ENCODE measurements at places on chromosomes 1 and 21.

DNA sequence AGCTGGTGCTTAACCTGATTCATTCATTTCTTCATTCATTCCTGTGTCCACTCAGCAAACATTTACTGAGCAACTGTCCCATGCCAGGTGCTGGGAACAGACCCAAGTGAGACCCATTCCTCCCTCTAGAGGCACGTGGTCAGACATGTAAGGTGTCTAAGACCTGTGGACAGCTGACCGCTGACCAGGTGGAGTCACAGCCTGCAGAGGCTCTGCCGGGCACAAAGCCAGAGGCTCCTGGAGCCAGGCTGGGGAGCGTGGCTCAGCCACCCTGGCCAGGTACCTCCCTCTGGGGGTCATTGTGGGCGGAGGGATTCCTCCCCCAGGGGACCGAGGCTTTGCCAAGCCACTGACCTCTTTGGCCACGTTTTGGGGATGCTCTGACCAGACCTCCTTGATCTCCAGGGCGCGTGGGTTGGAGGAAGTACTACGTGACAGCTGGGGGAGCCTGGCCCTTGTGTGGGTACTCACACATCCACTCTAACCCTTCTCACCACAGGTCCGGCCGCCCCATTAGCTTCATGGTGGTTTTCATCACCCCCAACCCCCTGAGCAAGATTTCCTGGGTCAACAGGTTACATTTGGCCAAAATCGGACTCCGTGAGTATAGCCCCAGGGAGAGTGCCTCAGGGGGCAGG, 100.3 kb downstream of the ARHGEF10L start:
- DNase-seq = no peak

- no peak for DNase-seq
These were observed 2.0 kb upstream of the TTC24 start for GRCh38 chr1:156577550-156577949.

GRCh38 chr1:205777994-205778393, 2.7 kb upstream of the RAB29 start:
- DNase-seq = no peak

DNA sequence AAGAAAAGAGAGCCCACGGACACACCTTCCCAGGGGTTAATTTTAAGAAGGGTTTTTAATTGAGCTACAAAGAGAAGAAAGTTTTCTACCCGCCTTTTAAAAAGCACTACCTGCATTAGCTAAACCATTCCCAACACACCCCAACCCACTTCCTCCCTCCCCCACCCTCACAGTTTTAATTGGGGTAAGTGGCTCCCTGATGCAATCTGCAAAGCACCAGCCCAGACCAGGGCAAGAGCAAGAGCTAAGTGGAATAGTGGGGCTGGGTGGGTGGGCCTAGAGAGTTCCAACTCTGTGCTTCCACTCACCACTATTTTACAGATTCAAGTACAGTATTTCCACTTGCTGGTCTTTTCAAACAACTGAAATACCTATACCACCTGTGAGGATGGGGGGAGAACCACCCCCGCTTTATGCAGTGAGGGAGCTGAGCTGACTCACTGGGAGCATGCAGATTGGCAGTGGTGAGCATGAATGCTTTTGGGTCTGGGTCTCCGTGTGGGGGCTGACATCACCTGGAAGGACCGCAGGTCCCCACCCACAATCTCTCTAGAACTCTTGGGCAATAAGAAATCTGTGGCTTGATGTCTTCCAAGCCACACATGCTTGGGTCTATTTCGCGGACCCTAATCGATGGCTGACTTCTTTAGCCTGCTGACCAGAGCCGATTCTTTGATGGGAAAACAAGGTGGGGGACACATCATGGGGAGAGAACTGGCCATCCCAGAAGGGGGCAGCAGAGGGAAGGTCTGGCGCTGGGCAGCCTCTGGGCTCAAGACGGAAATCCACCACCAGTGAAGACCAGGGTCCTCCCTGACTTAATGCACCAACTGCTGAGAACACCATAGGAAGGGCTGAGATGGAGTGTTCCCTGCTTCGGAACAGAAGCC, 95.5 kb downstream of the SSBP3 start:
- DNase-seq = no peak

DNA sequence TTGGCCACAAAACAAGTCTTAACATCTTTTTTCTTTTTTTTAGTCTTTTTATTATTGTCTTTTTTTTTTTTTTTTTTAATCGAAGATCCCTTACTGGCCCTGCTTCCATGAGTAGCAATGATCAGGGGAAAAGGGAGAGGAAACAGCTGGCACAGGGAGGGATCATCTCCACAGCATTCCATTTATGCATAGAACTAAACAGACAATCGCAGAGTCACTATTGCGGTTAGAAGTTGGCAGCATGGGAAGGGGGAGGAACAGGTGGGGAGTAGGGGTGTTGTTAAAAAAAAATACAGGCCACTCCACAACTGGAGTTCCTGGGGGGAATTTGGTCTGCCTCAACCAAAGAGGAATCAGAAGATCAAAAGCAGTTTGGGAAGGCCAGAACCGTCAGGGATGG, 55.4 kb downstream of the C1orf185 start:
- no peak for DNase-seq

DNA sequence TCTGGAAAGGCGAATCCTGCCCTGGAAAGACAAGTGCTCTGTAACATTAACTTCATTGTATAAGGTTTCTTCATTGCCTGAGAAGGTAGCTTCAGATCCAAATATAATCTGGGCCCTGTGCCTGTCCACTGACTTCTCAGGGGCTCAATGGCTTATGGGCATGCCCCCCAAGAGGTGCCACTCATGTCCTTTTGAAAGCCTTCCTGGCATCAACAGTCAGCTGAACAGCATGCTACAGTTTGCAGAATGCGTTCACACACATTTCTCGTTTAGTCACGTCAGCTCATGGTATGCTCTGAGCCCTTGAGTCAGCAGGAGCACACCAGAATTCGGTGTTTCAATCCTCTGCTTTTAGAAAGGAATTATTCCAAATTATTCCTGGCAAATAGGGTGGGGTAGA, 23.8 kb downstream of the TMCC2 start:
- DNase-seq = no peak

All from stimulated activated CD8-positive, alpha-beta memory T cell treated with anti-CD3 and anti-CD28 coated beads, Interleukin-7, amount 100 ng/mL, for 24 hours (primary cell).